ENCODE measurements at places on chromosomes 1 and 21.

DNA sequence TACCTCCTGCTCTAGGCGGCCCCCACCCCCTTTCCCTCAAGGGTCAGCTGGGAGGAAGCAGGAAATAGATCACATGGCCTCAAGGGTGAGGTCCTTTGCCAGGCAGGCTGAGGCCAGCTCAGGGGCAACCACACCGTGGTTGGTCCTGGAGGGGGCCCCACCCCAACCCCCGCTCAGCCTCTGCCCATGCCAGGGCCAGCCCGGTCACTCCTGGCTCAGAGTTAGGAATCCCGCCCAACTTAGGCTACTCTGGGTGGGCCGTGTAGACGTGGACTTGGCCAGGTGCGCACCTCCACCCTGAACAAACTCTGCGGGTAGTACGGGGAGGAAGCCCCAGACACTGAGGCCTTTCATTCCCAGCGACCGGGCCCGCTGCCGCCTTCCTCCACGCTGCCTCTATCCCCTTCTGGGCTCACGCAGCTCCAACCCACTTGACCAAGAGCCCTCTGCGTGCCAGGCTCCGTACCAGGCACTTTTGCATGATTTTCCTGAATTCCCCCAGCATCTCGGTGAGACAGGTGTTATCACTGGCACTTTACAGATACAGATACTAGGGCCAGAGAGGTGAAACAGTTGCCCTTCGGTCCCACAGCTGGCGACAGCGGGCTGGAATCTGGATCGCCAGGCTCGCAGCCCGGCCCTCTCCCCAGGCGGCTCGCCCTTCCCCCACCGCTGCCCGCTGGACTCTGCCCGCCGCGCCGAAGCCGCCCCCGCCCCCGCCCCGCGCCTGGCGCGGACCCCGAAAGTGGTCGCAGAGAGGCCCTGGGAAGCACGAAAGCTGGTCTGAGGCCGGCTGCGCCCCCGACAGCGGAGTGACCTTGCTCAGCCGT is 769 bp downstream of the GALE start:
- peak; percentile 49 for DNase-seq

- peak; percentile 53 for DNase-seq
Measured at GRCh38 chr1:32963746-32964460, 706 bp downstream of the RNF19B start.

- DNase-seq = no peak
Measured at GRCh38 chr1:244150665-244151064, 99.6 kb downstream of the ZBTB18 start.

DNA sequence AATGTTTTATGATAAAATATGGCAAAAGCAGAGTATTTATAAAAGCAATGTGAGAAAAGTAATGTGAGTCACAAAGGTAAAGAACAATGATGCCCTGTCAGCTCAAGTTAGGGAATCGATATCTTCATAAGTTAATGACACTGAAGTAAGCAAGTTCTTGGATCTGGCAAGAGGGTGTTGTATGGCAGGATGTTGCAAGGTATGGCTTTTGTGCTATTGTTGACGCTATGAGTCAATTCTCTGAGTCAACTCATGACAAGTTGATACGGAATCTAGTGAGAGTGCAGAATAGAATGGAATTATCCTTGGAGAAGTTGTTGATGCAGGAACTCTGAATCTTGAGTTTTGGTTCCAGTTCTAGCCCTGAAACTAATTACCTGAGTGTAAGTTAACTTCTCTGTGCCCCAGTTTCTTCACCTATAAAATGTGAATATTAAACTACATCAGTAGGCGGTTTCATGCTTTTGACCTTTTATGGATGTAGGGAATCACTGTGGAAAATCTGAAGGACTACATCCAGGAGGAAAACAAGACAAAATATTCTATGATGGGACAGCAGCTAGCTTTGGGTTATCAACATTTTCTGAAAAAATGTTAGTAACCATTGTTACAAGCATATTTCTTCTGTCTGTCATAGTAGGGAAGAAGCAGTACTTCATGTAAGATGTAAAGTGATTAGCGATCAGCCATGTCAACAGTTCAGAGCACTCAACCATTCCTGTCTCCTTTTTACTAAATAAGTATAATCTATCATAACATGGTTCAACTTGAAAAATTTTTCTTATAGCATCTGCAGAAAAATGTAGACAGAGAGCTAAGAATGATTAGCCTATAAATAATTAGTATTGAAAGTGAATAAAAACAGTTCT is 96.9 kb downstream of the ATP6V1G3 start:
- no peak for DNase-seq

DNA sequence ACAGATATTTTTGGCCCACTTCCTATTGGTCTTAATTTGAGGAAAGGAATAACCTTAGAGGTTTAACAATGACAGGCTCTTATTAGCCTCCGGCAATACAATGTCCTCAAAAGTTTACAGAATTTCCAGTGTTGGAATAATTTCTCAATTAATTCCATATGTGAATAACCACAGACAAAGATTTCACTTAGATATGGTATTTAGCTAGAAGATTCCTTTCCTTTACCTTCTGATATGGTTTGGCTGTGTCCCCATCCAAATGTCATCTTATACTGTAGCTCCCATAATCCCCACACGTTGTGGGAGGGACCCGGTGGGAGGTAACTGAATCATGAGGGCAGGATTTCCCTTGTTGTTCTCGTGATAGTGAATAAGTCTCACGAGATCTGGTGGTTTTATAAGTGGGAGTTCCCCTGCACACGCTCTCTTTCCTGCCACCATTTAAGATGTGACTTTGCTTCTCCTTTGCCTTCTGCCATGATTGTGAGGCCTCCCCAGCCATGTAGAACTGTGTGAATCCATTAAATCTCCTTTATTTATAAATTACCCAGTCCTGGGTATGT is 54.9 kb upstream of the RGS7 start:
- no peak for DNase-seq

DNA sequence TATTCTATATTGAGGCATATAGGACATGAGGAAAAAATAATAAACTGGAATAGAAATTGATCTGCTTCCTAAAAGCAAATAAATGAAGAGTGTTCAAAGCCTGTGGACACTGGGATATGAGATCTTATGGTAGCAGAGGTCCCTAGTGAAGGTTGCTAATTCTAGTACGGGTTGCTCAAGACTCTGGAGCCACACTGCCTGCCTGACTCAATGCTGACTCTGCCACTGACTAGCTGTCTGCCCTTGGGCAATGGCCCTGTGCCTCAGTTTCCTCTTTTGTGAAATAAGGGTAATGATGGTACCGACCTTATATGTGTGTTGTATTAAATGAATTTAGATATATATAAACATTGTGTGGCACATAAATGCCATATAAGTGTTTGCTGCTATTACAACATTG is 59.0 kb upstream of the C1orf53 start:
- no peak for DNase-seq

DNA sequence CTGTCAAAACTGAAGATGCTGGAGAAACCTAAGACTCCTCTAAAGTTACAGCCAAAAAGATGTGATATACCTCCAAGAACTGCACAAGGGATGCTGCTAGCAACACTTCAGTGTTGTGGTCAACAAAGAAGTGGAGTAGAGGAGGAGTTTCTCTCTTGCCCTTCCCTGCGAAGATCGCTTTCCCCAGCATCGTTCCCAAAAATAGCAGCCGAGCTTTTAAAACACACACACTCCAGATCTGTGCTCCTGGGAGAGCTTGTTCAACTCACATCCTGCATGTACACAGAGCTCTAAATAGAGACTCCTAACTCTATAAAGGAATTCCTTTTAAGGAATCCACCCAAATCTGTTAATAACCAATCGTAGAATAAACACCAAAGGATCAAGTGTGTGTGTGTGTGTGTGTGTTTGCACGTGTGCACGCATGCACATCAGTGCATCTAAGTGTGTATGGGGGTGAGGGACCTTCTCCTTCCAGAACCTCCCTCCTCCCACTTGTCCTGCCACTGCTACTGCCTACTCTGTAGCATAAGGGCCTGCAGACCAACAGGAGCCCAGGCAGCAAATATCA is 58.5 kb downstream of the PSMG1 start:
- no peak for DNase-seq

DNA sequence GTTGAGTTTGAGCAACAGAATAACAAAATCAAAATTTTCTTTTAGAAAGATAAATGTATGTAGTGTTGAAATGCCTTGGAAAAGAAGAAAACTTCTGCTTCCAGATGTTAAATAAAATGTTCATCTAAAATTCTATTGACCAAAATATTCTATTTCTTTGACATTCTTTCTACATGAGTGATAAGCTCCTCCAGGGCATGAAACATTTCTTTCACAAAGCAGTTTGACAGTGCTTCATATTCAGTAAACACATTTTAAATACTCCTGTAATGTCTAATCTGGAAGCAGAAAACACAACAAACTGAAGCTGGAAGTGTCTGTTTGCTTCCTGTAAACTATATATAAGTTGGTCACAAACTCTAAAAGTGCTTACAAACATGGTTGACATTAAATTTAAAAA is 61.5 kb downstream of the RGS21 start:
- no peak for DNase-seq

Data from NCI-H526 (cell line).